ENCODE measurements at places on chromosomes 13 and 19.

DNA sequence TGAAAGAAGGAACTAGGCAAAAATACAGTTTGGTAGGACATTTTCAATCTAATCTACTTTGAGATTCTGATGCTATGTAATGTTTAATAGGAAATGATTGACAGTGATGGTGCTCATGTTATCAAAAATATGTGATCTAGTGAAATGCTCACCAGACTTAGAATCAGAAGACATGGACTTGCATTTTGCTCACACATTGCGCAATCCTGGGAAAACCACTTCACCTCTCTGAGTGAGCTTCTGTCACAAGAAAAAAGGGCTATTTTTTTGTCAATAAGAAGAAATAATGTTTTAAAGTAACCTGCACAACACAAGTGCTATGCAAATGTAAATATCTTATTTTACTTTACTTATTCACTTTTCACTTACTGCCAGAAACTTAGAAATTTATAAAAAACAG lies 380.9 kb upstream of the HTR2A start:
- DNase-seq = no peak

- no peak for DNase-seq
Observed at GRCh38 chr13:27130979-27131623, 40.5 kb downstream of the USP12 start.

DNA sequence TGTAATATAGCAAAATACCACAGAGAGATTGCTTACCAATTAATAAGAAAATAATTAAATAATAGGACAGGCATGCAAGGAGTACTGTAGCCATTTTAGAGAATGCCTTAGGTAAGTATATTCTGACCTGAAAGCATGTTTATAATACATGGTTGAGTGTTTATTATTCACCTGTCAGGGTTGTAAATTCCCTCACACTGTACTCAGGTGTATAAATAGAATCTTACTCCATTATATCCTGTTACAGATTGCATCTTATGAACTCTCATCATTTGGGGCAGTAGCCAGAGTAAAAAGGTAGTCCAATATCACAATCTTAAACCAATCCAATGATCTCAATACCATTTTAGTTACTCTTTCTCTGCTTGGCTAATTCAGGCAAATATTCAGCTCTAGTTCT lies 35.8 kb upstream of the GTF2F2 start:
- DNase-seq = no peak

DNA sequence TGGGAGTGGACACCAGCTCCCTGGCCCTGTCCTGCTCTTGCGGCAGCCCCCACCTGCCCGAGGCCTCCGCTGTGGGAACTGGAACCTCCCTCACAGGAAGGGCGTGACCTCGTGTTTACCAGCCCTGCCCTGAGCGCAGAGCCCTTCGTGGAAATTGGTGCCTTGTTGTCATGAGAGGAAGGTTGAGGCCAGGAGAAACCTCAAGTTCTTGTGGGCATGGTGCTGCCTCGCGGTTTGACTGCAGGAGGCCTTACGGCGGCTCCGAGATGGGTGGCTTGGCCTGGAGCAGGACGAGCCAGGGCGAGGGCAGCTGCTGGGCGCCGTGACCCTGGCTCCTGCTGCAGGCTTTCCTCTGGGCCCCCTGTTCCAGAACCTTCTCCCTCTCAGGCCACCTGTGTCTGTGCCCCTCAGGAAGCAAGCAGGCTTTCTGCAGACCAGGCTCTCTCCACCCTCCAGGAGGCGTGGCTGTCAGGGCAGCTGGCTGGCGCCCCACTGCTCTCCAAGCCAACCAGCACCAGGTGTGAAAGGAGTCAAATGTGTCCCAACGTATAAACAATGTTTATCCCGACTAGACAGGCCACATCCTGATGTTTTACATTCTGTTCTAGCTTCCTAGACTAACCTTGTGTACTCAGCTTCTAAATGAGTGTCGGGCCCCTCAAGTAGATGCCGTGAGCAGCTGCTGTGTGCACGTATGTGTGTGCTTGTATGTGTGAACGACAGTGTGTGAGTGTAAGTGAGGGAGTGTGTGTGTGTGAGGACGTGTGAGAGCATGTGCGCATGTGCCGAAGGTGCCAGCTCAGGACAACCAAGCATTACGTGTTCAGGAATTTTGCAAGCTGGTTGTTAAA lies 10.4 kb upstream of the RASA3 start:
- DNase-seq = peak; percentile 99

GRCh38 chr13:28557725-28558520 lies 63.0 kb upstream of the FLT1 start:
- DNase-seq = no peak

- no peak for DNase-seq
Observed at GRCh38 chr13:44484562-44485138, 91.5 kb downstream of the TSC22D1 start.

DNA sequence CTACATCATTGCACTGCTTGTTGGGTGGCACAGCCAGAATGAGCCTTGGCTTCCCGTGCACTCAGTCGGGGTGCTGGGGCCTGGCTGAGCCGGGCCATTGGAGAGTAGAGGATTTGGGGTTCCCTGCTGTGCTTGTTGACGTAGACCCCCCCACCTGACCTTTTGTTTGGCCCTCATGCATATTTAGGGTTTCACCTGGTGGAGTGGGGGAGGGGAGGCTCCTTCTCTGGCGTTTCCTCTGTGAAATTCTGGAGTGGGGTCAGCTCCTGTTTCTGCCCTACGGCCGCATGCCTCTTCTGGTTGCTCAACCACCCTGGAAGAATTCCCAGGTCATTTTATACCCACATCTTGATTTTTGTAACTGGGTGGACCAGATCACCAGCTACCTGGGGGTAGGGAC lies 82.8 kb downstream of the SIPA1L3 start:
- DNase-seq = no peak

DNA sequence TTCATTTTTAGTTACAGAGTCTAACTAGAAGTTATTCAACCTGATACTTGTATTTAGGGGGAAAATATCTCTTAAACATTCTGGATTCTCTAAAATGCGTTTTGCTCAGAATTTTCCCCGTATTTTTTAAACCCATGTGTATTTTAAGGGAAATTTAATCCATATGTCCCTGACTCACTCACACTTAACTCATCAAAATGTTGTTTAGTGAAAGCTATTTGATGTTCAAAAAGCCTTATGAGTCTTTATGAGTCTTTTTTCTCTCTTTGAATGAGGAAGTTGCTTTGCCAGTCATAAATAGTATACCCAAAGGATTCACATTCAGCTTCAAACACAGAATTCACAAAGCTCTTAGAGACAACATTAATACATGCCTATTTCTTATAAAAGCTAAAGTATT lies 16.4 kb downstream of the MAB21L1 start:
- no peak for DNase-seq

DNA sequence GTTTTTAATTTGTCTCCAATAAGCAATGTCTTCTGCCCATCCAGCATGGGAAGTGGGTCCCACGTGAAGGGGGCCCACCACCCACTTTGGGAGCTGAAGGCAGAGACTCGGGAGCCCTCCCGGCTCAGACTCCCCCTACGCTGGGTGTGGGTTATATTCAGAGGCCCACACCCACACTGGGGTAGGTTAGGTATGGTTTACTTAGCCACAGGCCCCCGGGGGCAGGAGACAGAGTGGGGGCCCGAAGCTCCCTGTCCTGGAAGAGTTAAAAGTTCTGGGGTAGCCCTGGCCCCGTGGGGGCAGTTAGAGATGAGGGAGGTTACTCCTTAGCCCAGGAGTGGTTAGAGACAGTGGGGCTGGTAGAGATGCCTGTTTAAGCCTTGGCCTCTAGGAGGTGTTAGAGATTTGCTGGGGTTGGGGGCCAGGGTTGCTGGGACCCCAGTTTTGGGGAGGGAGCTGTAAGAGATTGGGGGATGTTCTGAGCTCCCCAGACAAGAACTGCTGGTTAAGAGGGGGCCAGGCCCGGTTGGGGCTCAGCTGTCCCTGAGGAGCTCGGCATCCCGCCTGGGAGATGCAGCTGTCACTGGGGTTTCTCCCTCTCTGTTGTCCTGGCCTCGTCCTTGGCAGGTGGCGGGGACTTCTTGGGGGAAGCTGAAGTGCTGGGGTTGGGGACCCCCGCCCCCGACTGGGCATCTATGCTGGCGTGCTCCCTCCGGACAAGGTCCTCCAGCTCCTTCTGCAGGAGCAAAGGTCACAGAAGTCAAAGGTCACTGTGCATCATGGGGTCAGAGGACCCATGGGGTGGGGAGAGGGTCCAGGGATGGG lies 712 bp upstream of the RINL start:
- DNase-seq = no peak
